ENCODE measurements at places on chromosomes 5 and 9.

- no peak for DNase-seq
Observed at GRCh38 chr5:2311851-2312250, 429.1 kb upstream of the IRX4 start.

GRCh38 chr5:118988866-118989180, 476 bp upstream of the DTWD2 start:
- DNase-seq: no peak

GRCh38 chr5:180689775-180690174, 40.4 kb upstream of the FLT4 start:
- DNase-seq: no peak

- no peak for DNase-seq
Observed at GRCh38 chr5:117649821-117650220, 1075.2 kb upstream of the SEMA6A start.

DNA sequence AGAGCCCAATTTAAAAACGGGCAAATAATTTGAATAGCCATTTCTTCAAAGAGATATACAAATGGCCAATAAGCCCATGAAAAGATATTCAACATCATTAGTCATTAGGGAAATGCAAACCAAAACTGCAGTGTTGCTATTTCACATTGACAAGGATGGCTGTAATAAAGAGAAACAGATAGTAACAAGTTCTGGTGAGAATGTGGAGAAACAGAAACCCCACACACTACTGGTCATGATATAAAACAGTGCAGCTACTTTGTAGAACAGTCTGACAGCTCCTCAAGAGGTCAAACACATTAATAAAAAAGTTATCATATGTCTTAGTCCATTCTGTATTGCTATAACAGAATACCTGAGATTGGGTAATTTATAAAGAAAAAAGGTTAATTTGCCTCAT, 237.0 kb upstream of the GRAMD2B start:
- no peak for DNase-seq

DNA sequence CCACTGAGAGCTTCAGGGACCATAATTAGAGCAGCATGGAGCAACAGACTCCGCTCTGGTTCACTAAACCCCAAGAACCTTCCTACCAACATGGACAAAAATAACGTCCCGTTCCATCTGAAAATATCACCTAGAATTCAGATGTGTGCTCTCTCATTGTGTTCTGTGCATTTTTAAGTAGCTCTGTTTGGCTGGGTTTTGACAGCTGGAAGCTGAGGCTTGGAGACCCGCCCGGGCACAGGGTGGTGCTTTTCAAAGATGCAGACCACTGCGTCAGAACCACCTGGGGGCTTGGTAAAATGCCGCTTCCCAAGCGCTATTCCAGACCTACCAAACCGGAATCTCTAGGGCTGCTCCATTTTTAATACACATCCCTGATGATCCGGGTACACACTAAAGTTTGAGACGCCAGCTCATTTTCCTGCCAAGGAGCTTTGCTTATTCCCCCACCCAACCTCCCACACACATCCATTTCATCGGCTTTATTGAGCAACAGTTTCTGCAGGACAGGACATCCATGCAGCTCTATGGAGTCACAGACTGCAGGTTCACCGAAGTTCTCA, 104.8 kb downstream of the GABBR2 start:
- no peak for DNase-seq

DNA sequence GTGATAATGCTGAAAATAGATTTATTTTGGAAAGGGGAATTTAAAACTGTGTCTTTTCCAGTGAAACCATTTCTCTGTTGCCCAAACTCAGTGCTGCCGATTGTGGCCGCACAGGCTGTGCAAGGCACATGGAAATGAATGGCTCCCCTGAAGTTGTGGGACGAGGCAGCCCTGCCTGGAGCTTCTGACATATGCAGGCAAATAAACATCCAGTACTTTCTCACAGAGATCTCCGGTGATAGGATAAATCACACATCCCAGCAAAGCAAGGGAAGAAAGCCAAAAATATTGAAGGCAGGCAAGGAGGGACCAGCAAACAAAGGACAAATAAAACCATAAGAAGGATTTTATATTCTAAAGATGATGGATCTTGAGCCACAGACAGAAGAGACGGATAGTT, 464.5 kb downstream of the MTRR start:
- no peak for DNase-seq

- DNase-seq: no peak
Observed at GRCh38 chr9:124477648-124478285, 27.5 kb downstream of the ADGRD2 start.

DNA sequence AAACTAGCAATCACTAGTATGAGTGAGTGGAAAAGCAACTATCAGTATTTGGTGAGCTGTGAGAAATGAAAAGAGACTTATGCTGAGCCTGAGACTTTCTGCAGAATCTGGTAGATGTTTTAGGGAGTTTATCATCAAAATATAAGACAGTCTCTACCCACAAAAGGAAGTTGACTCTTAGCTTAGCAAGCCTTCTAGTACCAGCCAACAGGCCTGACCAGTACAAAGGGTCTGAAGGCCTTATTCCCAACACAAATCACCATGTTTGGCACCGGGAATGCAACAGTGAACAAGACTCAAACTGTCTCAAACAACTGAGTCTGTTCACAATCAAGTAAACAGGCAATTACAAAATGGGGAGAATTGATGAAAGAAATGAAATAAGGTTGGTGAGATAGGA, 244.4 kb downstream of the CWC27 start:
- DNase-seq: no peak

DNA sequence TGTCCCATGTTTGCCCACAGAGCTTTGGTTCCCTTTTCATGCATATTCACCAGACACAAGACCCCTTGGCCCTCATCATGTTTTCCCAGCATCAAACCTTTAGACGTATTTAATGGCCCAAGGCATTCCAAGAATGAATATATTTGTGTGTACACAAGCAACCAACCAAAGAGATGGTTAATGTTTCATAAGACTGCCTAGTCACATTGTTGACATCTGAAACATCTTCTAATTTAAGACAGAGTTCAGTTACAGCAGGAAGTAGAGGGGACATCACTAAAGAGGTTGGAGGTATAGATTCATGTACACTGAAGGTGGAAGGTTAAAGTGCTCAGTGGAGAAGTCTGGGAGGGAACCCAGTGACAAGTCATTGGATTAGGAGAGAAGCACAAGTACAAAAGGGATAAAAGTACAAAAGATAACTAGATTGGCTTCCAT, 49.1 kb downstream of the SUSD1 start:
- no peak for DNase-seq

- peak; percentile 43 for DNase-seq
Observed at GRCh38 chr9:137757613-137758029, 120.0 kb upstream of the CACNA1B start.

GRCh38 chr5:17259630-17260257, 42.3 kb downstream of the BASP1 start:
- DNase-seq: no peak

- DNase-seq: no peak
Observed at GRCh38 chr9:127089631-127090081, 32.8 kb downstream of the ANGPTL2 start.

DNA sequence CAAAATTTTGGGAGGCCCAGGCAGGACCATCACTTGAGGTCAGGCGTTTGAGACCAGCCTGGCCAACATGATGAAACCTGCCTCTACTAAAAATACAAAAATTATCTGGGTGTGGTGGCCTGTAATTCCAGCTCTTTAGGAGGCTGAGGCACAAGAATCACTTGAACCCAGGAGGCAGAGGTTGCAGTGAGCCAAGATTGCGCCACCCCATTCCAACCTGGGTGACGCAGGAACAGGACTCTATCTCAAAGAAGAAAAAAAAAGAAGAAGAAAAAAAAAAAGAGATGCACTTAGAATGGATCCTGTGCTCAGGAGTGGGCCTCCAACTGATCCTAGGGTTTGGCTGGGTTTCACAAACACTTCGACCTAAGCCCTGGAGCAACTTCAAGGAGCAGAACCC, 45.1 kb downstream of the GLDC start:
- DNase-seq: no peak
